ENCODE measurements at places on chromosomes 3 and 15. TPM values are rescaled to one million over a fixed set of nuclear protein-coding genes. Genes with fewer than 3 reads are reported as not detected.

SMCO1 gene
- not detected for total RNA-seq

KCTD6 gene
- total RNA-seq, result 5.8 TPM

ADAMTS17 gene
- total RNA-seq, result 1.1 TPM

- no peak for DNase-seq
Measured at GRCh38 chr3:43418601-43419272, 132.4 kb downstream of the SNRK start.

DNA sequence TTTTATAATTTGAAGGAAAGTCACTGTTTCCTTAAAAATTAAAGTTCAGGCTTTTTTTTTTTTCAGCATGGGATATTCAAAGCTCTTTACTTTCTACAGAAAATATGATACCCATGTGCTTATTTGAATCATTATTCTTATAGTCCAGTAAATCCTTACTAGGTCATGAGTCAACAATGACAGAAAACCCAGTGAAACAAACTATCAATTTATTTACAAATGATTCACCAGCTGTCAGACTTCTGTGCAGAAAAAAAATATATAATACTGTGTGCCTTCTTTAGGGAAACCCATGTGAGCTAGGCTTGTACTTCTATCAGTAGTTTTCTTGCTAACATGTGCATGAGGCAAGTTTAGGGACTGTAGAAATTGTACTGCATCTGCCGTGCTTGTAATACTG lies 1.2 kb downstream of the ACP3 start:
- DNase-seq, result no peak

- no peak for DNase-seq
Measured at GRCh38 chr3:16183601-16184270, 9.3 kb downstream of the GALNT15 start.

GRCh38 chr3:124817079-124817478 lies 70.1 kb downstream of the ITGB5 start:
- DNase-seq, result no peak

- DNase-seq, result no peak
Measured at GRCh38 chr3:50648313-50648712, 26.4 kb upstream of the DOCK3 start.

GRCh38 chr15:57354436-57355123 lies 21.7 kb upstream of the CGNL1 start:
- DNase-seq, result no peak

Measured in activated CD4-positive, alpha-beta T cell treated with anti-CD3 and anti-CD28 coated beads, Interleukin-2, amount 10 ng/mL, durations not matched to agents 24 days and 14 days (primary cell).